Right renal pelvis (tissue), 4 donors: ENCODE measurements at places on chromosomes 12 and 14. TPM values are rescaled to one million over a fixed set of nuclear protein-coding genes. Genes with fewer than 3 reads are reported as not detected.

RDH16 gene
- 0.46 TPM for polyA plus RNA-seq

RAD9B gene
- polyA plus RNA-seq = 1.2 TPM

NOVA1 gene
- polyA plus RNA-seq = 27.6 TPM

SDR9C7 gene
- 0.23 TPM for polyA plus RNA-seq

SIX4 gene
- 7.1 TPM for polyA plus RNA-seq

C14orf93 gene
- polyA plus RNA-seq = 19.8 TPM

OTUB2 gene
- polyA plus RNA-seq = 5.1 TPM

DEPDC4 gene
- 4.1 TPM for polyA plus RNA-seq

RNF212B gene
- polyA plus RNA-seq = 1.3 TPM

DNA sequence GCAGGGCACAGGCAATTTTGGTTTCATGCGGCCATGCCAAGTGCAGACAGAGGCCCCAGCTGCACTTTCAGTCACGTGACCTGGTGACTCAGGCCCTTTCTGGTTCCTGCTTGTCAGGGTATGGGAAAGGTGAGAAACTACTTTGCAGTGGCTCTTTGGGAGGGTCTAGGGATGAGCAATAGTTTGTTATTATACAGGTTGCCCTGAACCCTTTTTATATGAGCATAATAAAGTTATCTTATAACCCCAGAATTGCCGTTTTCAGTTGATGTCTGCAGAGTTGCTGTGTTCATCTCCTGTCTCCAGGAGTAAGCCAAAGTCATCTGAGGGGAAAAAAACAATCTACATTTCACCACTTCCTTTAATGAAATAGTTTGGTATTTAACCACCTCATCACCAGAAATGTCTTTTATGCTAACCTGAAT lies 30.9 kb upstream of the EMP1 start:
- DNase-seq = no peak

DNA sequence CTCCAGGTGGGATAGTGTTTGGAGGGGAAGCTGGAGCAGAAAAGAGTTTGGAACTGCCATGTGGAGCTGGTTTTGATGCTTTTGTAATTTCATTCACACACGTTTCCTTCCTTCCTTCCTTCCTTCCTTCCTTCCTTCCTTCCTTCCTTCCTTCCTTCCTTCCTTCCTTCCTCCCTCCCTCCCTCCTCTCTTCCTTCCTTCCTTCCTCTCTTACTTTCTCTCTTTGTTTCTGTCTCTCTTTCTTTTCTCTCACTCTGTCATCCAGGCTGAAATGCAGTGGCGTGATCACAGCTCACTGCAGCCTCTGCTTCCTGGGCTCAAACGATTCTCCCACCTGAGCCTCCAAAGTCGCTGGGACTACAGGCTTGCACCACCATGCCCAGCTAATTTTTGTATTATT lies 168.0 kb upstream of the ARID2 start:
- DNase-seq = no peak

DNA sequence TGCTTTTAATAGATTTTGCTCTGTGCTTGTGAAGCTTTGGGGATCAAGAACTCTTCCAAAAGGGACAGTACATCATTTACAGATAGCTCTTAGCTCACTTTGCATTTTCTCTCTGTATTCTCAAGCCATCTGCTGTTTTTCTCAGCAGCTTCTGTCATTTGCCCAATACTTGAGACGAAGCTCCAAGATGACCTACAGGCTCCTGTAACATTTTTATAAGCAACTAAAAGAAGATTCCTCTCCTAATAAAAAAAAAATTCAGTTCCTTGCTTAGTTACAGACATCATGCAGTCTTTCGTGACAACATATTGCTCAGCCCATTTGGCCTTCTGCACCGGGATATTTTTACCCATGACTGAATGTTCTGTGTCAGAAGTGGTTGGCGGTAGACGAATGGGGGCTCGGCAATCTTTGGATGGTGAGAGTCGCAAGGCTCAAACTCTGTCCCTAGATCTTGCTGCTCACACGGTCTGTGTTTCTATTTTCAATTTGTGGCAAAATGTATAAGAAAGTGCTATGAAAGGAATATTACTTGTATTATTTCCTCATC lies 215.6 kb downstream of the FSCB start:
- no peak for DNase-seq

GRCh38 chr12:76855271-76855670 lies 23.5 kb downstream of the CSRP2 start:
- no peak for DNase-seq

- DNase-seq = no peak
Observed at GRCh38 chr12:131723532-131723931, 12.6 kb downstream of the SFSWAP start.

- no peak for DNase-seq
Observed at GRCh38 chr12:109757671-109758265, 44.1 kb downstream of the FAM222A start.

GRCh38 chr14:31206536-31207286 lies 882 bp downstream of the HECTD1 start:
- DNase-seq = no peak

- no peak for DNase-seq
Observed at GRCh38 chr12:104355630-104356029, 52.1 kb downstream of the EID3 start.

GRCh38 chr12:100356644-100357223 lies at the start of gene SLC17A8:
Gene SLC17A8 (plus strand): TSS chr12:100357074. CDS start chr12:100357392, 318 bp downstream.
- DNase-seq = no peak

DNA sequence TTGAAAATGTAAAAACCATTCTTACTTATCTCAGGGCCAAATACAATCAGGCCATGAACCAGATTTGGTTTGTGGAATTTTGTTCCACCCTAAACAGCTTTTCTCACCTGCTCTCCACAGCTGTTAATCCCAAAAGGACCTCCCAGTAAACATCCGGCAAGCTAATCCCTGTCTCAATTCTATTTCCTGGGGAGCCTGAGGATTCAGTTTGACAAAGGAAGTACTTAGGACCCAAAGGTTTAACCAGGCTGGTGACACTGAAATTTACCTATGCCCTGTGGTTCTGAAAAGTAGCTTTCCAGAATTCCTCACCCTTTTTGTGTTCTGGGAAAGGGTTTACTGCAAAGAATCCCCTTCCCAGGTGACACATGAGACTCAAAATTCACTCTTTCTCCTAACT lies 15.0 kb downstream of the CAPZA3 start:
- DNase-seq = no peak

- no peak for DNase-seq
Observed at GRCh38 chr12:91603060-91603459, 420.4 kb upstream of the DCN start.
